Fibroblast of pulmonary artery (primary cell): ENCODE measurements at places on chromosomes 6 and 20.

DNA sequence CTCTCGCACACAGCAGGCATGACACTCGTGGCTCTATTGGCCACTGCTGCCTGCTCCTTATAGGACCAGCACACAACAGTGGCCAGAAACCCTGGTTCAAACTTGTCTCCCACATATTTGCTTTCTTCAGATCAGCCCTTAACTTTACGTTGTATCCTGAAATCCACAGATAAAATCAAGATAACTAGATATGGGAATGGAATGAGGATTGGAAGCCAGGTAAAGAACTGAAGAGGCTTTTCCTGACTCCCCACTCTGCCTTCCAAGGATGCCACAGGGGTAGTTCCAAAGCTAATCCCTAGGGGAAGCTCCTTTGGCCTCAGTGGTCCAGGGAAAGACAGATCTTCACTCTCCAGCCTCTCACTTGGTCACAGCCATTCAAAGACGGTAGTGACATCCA, 86.5 kb downstream of the INSM1 start:
- no peak for DNase-seq

- no peak for DNase-seq
Measured at GRCh38 chr20:15854911-15855310, 718.3 kb downstream of the KIF16B start.

DNA sequence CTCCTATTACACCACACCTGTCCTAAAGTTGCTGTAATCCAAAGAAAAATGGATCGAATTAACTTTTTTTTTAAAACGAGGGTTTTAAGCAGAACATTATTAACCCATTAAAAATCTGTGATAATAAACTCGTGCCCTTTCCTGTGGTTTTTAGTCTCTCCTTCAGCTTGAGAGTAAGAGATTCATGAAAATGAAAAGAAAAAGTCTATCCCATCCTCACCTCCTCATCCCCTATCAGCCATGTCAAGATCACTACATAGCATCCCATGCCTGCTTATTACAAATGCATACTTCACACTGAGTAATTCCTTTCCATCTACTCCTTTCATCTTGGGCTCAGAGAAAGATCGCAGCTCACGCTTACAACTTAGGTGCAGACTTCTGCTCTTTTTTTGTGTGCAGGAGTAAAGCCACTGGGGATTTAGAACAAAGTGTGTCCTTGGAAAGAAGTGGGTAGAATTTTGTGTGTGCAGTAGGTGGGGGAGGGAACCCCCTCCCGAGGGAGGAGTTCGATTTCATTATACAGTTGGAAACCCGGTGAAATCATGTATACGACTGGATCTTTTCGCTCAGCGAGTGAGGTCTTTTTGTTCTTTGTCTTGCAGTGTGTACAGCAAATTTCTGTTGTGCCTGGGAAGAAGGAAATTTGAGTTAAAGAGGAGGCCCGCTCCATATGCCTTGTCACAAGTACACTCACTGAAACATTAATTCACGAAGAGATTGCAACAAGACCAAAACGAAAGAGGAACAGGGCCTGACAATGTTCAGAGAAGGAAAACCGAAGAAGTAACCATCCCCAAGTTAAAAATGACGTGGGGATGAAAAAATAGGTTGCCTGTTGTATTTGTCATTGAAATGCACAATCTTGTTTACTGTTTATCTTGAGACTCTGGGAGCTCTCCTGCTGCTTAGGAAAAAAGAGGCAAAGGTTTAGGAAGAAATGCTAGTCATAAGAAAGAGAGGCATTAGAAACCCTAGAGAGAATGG, 146.5 kb upstream of the ZNF217 start:
- peak; percentile 36 for DNase-seq

GRCh38 chr6:163165922-163166321, 248.6 kb upstream of the QKI start:
- DNase-seq = no peak

- DNase-seq = peak; percentile 36
Measured at GRCh38 chr20:50762045-50762422, 30.7 kb downstream of the PARD6B start.

GRCh38 chr20:52937591-52938100, 34.5 kb upstream of the TSHZ2 start:
- no peak for DNase-seq

DNA sequence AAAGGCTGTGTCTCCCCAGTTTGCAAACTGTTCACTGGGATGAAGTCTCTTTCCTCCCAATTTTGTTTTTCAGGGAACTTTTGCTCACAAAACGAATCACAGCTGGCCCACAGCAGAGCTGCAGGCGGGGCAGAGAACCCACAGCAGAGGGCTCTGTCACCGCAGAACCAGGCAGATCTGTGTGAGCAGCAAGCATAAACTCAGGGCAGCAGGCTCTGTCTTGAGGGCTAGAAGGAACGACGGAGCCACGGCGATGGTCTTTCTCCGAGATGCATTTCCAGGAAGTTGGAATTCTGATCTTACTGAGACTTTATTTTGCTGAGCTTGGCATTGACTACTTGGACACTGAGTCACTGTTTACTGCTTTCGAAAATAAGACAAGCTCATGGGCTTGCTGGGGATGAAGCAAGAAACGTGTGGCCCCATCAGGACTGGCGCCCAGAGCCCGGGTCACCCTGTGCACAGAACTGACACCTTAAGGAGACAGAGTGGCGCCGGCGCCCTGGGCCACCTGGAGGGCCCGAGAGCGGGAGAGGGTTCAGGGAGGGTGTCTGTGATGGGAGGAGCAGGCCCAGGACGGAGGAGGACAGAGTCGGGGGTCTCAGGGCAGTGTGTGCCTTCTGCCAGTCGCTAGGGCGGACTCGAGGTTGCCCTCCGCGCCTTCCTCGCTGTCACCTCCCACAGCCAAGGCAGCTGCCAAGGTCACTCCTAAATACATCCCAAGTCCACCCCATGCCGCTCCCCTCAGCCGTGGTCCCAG, 106.3 kb upstream of the NXT1 start:
- no peak for DNase-seq

GRCh38 chr20:5122873-5123260, 3.1 kb upstream of the PCNA start:
- DNase-seq = no peak

GRCh38 chr6:71406865-71407860, 118.6 kb downstream of the OGFRL1 start:
- DNase-seq = no peak

- no peak for DNase-seq
Measured at GRCh38 chr20:35568645-35569044, 26.8 kb downstream of the ERGIC3 start.

DNA sequence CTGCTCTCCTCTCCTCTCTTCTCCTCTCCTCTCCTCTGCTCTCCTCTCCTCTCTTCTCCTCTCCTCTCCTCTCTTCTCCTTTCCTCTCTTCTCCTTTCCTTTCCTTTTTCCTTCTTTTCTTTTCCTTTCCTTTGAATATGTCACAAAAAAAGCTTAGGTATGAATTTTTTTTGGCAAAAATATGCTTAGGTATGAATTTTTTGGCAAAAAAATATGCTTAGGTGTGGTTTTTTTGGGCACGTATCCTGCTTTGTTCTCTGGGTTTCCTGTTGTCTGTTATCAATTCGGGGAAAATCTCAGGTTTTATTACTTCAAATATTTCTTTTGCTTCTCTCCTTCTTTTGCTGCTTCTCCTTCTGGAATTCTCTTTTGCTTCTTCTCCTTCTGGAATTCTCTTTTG, 155.5 kb upstream of the PMEPA1 start:
- DNase-seq = no peak

DNA sequence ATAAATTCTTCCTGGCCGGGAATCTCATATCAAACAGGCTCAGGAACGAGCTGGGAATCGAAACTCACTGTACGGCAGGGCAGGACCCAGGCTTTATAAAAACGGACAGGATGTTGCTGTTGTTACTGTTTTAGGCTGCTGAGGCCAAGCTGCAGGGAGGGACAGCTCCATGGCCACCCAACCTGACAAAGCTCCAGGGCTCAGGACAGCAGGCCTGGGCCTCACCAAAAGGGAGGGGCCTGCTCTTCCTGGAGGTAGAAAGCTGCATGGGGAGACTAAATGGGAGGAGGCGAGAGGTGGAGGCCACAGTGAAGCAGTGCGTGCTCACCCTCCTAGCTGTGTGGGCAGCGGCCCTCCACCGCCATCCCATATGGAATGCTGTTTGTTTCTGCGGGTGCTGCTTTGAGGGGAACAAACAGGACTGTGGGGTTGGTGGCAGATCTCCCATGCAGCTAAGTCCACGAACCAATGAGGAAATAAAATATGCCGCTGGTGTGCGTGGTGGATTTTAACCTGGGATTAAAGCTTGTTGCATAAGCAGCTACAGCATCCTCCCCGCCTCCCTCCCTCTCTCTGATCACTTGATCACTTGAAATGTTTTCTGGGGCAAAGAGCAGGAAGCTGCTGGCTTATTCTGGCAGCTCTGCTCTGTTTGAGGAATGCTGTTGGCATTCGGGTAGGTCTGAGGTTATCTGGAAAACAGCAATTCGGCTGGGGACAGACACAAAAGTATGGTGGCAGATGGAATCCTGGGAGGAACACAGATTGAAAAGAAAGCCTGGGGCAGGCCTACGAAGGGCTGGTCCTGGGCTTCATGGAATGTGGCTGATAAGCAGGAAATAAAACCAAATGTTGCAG, 2.4 kb upstream of the ZMYND8 start:
- DNase-seq = peak; percentile 95

GRCh38 chr6:110816677-110817076, 1.4 kb upstream of the CDK19 start:
- no peak for DNase-seq

GRCh38 chr6:5422321-5422915, 161.1 kb downstream of the FARS2 start:
- DNase-seq = peak; percentile 63

- peak; percentile 66 for DNase-seq
Measured at GRCh38 chr20:49948809-49949507, 12.8 kb downstream of the RNF114 start.

DNA sequence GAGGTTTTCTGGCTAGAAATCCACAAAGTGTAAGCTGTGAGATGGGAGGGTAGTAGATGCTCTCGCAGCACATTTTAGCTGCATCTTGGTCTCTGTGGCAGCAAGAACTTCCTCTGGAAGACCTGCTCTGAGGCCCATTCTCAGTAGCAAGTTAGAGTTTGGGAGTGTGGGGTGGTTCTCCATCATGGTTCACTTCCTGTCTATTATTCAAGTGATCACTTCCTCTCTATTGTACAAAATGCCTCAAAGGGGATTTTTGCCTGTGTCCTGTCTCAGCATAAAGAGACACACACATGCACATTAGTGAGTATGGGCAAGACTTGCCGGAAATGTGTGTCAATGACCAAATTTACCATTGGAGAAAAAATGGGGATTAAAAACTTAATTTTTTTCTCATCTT, 42.5 kb downstream of the LYRM2 start:
- DNase-seq = no peak

GRCh38 chr20:32528905-32529670, 56.0 kb downstream of the NOL4L start:
- no peak for DNase-seq

- no peak for DNase-seq
Measured at GRCh38 chr20:18983796-18984195, 170.2 kb downstream of the SCP2D1 start.

DNA sequence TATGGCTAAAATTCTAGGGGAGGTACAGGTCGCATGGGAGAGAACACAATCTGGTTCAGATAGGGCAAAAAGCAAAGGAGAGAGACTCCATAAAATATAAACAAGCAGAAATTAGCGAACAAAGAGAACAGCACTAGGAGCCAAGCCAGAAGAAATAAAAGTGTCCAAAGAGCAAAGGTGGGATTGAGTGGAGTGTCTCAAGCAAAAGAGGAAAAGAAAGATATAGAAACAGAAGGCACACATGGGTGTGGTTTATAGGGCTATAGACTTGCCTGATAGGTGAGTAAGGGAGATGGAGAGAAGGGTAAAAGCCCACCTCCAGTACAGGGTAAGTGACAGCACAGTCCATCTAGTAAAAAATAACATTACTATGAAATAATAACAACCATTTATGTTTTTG, 36.5 kb upstream of the IRAK1BP1 start:
- no peak for DNase-seq

DNA sequence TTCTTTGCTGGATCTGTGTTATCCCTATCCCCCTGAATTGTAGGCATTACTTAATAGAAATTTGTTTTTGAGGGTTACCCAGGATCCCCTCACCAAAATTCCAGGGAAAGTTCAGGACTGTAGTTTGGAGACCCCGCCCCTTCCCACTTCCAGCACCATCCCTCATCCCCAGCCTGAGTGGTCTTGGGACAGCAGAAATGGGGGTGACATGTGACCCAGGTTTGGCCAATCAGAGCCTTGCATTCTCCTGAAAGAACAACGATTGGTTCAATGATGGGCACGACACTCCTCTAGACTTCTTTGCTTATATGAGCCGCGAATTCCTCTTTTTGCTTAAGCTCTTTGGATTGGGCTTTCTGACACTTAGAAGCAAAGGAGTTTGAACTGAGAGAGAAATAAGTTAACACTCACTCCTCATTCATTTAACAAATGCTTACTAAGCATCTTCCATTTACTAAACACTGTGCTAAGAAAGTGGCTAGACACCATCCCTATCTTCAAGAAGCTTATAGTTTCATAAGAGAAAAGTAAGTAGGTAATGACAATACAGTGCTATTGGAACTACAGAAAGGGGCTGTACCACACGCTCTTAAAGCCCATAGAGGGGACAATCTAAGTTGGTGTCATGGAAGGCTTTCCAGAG, 24.9 kb upstream of the PAQR8 start:
- DNase-seq = no peak

- no peak for DNase-seq
Measured at GRCh38 chr6:85385636-85386315, 64.1 kb upstream of the NT5E start.

DNA sequence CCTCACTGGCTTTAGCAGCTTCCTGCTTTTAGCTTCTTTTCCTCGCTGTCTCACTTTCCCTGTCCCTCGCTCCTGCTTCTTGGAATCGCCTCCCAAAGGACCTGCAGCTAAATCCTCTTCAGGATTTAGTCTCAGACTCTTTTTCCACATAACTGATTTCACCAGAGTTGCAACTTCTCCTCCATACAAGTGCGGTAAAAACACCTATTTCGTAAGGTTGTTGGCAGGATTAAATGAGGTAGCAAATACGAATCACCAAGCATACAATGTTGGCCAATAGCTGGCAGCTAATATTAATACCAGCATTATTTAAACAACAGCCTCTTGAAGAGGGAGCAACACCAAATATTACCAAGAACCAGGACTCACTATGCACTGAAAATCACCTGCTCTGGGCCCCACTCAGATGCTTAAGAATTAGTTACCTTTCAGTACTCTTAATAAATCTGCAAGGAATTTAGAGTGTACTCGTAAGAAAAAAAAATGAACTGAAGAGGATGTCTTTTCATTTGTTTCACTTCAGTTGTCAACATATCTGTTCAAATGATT, 123.0 kb downstream of the DTNBP1 start:
- DNase-seq = peak; percentile 48

DNA sequence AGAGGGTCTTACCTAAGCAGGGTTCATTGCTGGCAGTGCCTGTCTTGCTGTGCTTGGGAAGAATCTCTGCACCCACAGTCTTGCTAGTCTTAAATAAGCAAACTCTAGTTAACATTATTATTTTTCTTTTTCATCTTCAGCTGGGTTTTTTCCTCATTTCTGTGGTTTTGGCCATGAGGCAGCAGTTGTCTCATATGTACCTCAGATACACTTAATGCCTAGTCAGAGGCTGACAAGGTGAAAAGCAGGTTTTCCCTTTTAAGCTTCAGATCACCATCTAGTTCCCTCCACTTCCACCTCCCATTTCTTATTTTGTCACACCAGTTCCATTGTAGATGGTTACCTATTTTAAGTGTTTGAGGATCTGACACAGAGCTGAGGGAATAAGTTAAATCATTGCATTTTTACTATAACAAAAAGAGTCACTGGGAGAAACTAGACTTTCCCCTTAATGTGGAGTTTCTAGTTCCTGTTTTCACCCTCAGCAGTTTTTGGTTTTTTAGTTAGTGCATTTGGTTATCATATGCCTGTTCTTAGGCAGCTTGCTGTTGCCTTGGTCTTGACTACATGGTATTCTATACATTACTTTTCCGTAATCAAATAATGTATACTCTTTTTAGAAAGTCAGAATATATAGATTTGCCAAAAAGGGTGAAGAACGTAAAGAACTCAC, 46.0 kb downstream of the AFDN start:
- DNase-seq = no peak
